ENCODE measurements at places on chromosomes 13 and 19. TPM values are rescaled to one million over a fixed set of nuclear protein-coding genes. Genes with fewer than 3 reads are reported as not detected.

Gene PRR20D
- not detected for total RNA-seq

Gene APOE
- 8.9 TPM for total RNA-seq

Gene PSG3
- not detected for total RNA-seq

Gene ZNF724
- total RNA-seq, result 5.9 TPM

Gene CEP89
- 4.6 TPM for total RNA-seq

Gene FOXA3
- 0.18 TPM for total RNA-seq
